ENCODE measurements at places on chromosomes 6 and 20.

GRCh38 chr20:50911716-50912115, 19.5 kb downstream of the ADNP start:
- peak; percentile 25 for DNase-seq

DNA sequence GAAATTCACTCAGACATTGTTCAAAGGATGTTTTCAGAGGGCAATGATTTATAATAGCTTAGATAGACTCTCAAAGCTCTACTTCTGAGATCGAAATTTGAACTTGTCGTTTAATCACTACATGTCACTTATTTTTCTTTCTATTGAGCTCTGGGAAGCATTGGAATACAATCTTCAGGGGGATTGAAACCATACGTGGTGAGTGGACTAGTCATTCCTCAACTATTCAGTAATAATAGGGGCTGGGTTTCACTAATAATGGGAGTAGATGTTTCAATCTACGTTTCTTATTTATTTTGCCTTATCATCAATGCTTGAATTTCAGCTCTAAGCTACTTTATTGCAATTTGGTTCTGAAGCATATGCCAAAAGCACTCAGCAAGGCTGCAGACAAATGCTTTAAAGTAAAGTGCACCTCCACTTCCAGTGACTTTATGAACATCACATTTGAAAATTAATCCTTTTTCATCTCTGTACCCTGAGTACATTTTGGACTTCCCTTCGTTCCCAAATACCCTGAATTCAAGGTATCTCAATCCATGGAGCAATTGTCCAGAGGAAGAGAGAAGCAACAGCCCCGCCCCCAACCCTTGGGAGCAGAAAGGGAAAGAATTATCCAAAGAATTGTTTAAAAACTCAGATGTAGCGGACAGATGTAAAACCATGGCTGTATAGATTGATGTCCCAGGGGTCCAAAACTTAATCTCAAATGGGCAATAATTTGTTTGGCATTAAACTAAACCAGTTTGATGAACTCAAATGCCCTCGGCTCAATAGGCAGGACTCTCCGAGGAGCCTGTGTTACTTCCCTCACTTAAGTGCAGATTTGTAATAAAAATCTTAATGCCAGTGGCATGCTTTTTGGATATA, 68.1 kb downstream of the HFE start:
- no peak for DNase-seq

DNA sequence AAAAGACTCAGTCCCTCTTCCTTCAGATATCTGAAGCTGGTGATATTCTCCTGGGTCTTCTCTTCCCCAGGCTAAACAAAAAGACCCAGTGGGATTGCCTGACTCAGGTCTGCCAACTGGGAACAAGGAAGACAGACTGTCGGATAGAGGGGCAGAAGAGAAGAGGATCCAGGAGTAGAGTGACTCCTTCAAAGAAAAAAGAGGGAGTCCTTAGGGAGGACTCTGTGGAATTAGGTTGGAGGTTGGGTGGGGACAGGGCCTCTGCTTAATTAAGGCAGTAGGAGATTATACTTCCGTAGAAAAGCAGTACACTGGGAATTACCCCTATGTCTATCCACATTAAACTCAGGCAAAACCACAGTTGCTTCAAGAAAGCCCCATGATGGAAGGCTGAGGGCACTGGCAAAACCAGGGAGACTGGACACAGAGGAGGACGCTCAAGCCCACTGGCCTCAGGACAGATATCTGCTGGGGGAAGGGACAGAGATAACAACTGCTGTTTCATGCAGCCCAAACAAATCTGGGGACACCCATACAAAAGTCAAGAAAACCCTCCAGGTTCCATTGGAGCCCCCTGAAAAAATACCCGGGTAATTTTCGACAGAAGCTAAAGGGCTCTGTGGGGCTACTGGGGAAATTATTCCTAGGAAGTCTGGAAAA, 5.7 kb downstream of the BCL2L1 start:
- no peak for DNase-seq

DNA sequence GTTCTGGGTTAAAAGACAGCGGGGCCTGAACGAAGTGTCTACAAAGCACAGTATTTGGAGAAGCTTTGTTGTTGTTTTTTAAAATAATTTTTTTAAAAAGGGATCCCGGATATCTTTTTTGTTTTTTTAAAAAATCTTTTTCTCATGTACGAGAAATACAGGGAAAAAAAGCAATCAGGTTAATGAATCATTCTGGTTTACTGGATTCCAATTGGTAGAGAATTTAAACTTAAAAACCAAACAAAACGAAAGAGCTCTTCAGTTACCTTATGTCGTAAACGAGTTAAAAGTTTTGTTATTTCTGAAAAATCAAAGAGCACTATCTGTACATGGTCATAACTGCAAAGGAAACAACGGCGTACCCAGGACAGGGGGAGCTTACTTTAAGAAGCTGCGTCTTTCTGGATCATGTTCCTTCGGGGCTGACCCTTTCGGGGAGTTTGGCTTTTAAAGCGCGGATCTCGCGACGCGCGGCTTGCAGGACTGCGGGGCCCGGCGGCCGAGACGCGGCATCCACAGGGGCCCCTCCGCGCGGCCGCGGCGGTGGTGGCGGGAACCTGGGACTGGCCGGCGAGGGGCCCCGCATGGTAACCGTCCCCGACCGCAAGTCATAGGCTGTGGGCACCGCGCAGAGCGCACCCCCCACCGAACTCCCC, 927 bp downstream of the IL20RA start:
- DNase-seq = peak; percentile 53

Data from GM20000 (cell line).